ENCODE measurements at places on chromosomes 7 and 10.

- no peak for DNase-seq
Observed at GRCh38 chr7:98238076-98238475, 14.0 kb downstream of the TECPR1 start.

DNA sequence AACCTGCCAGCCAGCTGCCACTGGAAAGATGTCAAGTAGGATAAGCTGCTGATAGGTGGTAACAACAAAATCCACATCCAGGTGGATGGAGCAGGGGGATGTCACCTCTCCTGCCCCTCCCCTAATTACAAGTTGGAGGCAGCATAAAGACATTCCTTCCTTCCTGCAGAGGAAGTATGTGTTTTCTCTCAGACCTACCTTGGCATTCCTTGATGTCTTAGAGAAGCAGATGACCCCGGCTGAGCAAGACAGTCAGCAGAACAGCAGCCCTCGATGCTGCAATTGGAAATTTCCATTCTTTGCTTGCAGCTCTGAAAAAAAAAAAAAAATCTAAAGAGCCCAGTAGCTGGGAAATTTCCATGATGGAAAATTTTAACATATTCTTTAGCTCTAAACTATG is 137.5 kb upstream of the MKLN1 start:
- no peak for DNase-seq

- peak; percentile 83 for DNase-seq
Observed at GRCh38 chr10:59906417-59907202, at the start of gene CCDC6. Gene CCDC6, minus strand, starts transcription at chr10:59906556. Its CDS starts 132 bp downstream, at chr10:59906424.

GRCh38 chr7:66016131-66016461 is 34.1 kb upstream of the GUSB start:
- DNase-seq: no peak

- no peak for DNase-seq
Observed at GRCh38 chr10:50422259-50422658, 170.9 kb upstream of the ASAH2 start.

DNA sequence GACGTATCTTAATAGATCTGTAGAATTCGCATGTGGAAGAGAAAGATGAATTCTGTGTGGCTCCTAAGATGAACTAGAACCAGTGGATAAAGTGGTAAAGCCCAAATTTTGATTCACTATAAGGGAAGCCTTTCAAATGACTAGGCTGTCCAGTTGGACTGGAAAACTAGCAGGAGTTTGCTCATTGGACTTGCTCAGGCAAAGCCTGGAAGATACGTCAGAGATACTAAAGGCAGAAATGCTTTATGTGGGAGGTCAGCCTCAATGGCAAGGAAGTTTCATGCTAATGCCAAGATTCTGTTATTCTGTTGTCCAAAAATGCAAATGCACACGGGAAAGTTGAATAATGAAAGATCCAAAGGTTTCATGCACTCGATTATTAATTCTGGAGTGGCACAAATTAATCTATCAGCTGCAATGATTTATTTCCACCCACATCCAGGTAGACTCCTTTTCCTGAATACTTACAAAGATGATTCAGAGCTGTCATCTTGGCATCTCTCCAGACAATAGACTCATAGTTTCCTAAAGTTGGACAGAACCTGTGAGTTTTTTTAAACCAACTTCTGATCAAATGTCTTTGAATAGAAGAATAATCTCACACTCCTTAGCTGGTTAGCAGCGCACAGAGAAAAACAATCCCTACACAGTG is 20.5 kb upstream of the PPP1R3C start:
- no peak for DNase-seq

DNA sequence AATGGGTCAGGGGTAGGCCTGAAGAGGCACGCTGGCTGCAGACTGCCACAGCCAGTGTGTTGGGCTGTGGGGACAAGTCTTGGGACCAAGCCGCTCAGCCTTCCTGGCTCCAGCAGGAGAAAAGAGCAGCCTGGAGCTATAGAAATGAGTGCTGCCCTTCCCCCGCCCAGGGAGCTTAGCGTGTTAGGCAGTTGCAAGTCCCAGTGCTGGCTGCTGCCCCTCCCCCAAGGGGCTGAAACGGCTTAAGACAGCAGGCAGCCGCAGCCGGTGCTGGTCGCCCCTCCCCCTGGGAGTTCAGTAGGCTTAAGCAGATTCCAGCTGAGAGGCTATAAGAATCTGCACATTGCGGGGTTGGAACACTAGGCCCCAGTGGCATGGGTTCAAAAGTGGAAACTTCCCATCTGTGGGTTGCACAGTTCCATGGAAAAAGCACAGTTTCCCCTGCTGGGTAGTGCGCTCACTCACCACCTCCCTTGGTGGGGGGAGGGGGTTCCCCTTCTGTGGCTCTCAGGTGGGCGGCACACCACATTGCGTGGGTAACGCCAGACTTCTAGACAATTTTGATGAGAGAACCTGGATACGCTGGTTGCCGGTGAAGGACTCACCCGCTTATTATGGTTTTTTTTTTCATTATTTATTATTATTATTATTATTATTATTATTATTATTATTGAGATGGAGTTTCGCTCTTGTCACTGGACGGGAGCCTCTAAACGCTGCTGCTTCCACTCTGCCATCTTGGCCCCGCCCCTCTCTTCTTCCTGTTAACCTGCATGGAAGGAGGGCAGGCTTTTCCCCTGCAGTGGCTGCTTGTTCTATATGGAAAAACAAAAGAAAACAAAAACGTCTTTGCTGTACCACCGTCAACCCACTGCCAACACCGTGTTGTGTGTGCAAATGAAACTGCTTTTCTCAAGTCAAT is 151.1 kb downstream of the CXCL12 start:
- no peak for DNase-seq

DNA sequence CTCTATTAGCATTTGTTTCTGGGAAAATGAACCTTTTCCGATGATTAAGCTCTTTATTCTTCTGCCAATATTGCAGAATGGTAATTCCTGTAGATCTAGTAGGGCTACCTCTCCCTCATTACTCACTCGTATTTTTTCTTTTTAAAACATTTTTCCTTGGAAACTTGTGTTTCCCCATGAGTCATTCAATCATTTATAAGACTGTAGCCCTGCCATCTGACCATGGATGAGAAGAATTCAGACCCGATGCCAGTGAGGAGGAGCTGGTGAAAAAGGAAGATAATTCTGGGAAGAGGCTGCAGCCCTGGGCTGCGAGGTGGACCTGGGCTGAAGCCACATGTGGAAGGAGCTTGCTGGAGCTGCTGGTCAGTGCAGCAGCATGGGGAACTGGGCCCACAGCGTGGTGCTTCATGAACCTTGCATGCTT is 242.8 kb downstream of the KLF6 start:
- DNase-seq: no peak

DNA sequence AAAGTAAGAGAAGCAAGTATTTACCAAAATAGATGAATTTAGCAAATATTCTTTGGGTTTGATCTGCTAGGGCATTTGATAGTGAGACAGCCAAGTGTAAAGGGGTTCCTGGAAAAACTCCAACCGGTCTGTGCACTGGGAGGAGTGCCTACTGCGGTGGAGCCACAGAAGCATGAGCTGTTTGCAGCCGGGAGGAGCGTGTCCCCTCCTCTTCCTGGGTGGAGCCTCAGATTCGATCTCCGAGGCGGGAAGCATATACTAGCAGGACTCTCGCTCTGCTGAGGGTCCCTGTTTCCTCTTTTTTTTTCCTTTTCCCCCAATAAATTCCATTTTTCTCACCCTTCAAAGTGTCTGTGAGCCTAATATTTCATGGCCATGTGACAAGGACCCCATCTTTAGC is 45.1 kb upstream of the MET start:
- no peak for DNase-seq

DNA sequence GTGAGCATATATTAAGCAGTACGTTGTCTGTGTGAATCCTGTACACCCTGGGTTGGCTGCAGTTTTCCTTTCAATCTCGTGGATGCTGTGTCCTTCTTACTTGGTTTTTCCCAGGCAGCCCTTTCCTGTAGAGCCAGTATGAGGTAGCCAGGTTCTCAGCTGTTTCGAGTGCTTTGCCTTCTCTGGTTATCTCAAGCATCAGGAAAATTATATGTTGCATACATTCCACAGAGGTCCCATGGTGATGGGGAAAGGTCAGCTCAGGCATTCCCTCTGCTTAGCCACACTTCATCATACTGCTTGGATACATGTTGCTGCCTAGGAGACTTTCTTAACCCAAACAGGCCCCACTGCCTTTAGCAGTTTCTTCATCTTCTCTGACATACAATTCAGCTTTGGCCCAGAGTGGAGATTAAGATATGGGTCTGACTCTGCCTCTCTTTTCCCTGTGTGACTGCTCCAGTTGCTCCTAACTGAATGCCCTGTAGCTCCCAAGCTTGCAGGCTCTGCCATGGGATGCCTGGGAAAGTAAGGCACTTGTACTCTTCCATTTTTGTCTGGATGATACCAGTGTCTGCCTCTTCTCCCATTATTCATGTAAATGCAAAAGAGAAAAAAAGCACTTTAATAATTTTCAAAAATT is 11.3 kb downstream of the GNAI1 start:
- DNase-seq: no peak

DNA sequence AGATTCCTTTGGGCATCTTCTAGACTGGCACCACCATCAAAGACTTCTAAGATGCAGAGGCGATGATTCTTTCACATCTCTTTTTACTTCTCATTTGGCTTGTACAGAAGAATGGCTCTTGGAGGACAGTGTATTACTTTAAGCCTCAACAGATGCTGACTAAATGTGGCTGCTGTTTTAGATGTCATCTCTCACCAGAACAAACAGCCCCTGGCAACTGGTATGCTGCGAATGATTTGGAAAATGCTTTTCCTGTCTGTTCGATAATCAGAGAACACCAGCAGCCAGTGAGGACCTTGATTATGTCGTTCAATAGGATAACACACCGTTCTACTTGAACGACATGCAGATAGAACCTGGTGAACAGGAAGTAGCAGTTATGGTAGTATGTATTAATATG is 131.8 kb downstream of the RNF216 start:
- DNase-seq: no peak

GRCh38 chr10:61987951-61988379 is 86.5 kb downstream of the ARID5B start:
- no peak for DNase-seq

- no peak for DNase-seq
Observed at GRCh38 chr7:607938-608337, 88.3 kb upstream of the PDGFA start.

GRCh38 chr10:83816942-83817341 is 322.4 kb upstream of the GHITM start:
- no peak for DNase-seq

DNA sequence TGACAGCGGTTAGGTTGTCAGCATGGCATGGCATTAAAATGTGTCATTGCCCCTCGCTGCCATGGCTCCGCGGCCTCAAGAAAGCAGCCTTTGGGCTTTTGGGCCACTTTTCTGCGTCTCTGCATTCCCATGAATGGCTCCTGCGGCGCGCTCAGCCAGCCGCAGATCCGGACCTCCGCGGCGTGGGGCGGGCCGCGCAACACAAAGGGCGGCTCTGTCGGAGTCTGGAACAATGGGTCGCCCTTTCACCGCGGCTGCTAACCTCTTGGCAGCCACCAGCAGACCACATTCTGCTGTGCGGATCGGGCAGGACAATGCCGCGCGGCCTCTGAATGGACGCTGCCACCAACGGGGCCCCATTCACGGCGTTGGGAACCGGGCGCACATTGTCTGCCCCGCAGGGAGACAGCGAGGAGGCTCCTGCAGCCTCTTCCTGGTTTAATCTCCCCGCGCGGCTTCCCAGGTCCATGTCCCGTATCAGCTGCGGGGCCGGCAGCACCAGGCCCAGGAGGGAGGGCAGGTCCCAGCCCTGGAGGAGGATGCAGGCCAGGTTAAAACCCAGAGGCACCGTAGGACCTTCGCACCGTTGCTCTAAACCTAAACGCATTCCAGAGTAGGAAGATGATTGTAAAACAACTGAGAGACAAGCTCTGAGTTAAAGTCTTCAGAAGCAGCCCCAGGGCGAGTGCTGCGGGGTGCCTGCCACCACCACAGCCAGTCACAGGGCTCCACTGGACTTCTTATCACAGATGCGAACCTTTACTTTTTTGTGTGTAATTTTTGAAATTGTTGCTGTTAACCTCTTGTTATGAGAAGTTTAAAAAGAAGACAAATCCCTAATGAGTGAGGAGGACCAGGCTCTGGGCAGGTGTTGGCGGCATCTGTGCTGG is 71.6 kb downstream of the NKX6-2 start:
- DNase-seq: no peak

GRCh38 chr10:44309939-44310761 is 74.7 kb downstream of the CXCL12 start:
- no peak for DNase-seq

- DNase-seq: no peak
Observed at GRCh38 chr10:70491614-70492013, 13.0 kb downstream of the PALD1 start.

- no peak for DNase-seq
Observed at GRCh38 chr7:127900141-127900540, 131.1 kb downstream of the LRRC4 start.

DNA sequence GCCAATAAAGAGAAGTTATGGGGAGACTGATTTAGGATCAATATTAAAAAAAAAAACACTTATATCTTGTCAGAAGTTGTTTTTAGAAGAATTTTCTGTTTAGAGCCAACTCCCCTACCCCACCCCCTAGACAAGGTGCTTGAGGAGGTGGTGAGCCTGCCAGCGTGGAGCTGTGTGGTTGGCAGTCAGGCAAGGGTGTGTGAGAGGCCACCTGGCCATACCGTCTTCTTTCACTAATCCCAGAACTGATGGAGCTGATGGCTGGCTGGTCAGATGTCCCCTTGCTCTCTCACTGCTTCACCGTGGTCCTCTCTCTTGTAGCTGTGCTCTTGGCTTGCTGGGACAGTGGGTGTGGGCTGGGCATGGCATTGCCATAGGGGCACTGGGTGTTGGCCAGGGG is 34.3 kb downstream of the NACAD start:
- no peak for DNase-seq

- DNase-seq: no peak
Observed at GRCh38 chr10:127069436-127069835, 127.0 kb downstream of the INSYN2A start.

Measured in thoracic aorta (tissue), 2 donors.